ENCODE measurements at places on chromosomes 16 and 17.
A peak's percentile ranks its signal among the peaks of the same experiment; 100 is the strongest.

GRCh38 chr17:32536736-32537643 lies 50.2 kb downstream of the CDK5R1 start:
- peak; percentile 20 for DNase-seq

- DNase-seq = no peak
Observed at GRCh38 chr16:20681821-20682760, 15.4 kb downstream of the ACSM1 start.

DNA sequence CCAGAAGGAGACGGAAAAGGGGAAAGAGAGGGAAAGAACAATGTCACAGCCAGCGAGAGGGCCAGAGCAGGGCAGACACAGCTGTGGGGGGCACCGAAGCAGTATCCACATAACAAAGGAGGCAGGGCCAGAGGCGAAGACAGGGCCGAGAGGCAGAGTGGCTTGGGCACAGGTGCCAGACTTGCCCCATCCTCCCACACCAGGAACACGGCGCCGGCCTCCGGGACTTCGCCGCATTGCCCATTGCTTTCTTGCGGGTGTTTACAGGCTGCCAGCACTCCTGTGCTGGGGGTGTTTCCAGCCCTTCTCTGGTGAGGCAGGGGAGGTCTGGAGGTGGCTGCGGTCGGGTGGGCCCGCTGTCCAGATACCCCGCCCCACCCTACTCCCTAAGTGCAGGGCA lies 78.0 kb downstream of the ENGASE start:
- no peak for DNase-seq

GRCh38 chr17:4636474-4637100 lies 4.9 kb downstream of the ALOX15 start:
- DNase-seq = no peak

GRCh38 chr17:27541301-27542023 lies 85.2 kb downstream of the KSR1 start:
- DNase-seq = no peak

DNA sequence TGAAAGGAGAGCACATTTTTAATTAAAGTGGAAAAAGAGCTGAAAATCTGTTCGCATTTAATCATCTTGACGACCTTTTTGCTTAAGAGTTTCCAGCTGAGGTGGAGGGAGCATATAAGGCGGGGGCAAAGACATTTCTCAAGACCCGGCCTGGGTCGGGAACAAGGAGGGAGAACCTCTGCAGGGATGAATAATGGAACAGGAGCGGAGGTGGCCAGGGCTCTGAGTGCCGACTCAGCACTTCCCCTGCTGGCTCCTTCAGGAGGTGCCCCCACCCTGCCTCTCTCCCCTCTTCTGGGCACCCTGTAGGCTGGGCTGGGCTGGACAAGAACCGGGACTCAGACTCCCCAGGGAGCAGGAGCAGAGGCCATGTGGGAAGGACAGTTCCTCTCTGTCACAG lies 7.9 kb upstream of the NGFR start:
- DNase-seq = no peak

DNA sequence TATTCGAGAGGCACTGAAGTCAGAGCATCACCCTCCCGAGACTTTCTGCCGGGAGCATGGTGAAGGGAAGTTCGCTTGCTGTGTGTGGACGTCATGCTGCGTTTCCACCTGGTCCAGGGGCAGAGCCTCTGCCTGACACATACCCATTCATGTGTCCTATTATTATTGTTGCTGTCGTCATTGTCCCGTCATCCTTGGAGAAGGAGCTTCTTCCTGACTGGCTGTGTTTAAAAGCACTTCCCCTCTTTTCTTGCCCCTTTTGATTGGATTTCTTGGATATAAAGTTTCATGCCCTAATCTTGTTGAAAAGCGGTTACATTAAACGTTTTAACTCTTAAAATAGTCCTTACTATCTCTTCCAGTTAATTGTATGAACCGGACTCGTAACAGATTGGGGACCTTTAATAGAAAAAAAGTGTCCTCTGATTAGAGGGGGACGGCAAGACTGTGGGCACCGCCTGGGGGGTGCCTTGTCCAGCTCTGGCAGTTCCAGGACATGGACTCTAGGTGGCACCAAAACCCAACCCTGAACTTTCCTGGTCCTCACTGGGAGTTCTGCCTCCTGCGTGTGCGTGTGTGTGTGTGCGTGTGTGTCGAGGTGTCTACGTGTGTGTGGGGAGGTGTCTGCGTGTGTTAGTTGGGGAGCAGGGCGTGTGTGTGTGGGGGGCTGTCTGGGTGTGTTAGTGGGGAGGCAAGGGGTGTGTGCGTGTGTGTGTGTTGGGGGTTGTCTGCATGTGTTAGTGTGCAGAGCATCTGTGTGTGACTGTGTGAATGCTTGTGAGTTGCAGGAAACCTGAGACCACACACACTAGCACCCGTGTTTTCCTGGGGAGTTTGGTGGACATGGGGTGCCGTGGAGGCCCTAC lies 133.3 kb upstream of the CIBAR2 start:
- no peak for DNase-seq

DNA sequence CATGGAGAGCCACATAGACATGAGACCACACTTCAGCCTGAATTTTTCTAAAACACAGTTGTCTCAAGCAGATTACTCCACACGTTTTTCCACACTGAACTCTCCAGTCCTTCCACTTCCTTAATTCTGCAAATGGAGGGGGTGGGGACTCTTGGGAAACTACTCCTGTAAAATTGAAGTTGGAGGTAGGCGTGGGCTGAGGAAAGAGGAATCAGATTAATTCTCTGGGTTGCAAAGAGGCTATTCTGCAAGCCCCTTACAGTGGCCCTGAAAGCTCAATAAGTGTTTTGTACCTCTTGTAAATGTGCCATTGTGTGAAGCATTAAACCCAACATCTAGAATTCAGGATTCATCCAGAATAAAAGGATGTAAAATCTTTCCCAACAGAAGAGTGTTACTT lies 9.6 kb downstream of the MARVELD3 start:
- no peak for DNase-seq

DNA sequence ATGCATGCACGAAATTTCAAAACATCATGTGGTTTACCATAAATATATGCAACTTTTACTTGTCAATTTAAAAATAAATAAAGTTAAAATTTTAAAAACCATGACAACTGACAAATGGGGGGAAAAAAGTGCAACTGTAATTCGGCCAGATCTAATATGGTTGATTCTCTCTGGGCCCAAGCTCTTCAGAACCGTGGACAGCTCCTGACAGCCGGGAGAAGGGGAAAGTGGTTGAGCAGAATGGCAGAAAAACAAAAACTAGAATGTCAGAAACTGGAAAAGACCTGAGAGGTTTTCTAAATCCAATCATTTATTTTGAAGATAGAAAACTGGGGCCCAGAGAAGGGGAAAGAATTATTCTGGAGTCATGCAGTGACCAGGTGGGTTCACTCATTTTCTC lies 126.6 kb downstream of the TMEM132E start:
- no peak for DNase-seq

DNA sequence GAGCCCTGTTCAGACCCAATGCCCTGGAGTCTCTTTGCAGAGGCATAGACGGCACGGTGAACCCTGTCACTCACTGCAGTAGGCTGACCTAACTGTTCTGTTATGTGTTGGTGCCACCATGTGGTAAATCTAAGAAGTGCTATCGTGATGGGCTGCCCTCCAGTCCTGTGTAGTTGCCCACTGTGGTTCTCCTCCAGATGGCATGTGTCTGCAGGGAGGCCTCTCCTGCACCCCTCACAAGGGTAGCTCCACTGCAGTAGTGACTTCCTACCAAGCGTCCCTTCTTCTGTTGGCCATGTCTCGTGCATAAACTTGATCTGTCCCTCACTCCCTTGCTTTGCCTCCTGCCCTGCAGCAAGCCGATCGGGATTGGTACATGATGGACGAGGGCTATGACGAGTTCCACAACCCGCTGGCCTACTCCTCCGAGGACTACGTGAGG lies 5.8 kb downstream of the DHX38 start:
- DNase-seq = no peak

DNA sequence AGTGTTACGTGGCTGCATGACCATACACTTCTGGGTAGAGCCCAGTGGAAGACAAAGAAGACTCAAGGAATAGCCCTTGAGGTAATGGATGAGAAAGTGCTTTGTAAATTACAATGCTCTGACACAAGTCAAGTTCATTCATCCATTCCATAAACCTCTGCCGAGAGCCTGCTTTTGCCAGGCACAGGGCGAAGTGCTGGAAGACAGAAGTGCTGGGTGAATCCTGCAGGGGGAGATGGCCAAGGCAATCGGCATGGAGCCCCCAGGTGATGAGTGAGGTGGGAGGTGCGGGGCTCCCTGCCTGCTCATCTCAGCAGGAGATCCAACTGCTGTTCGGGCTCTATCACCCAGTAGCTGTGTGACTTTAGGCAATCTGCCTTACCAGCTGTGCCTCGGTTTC lies 2.8 kb upstream of the SOCS3 start:
- no peak for DNase-seq

GRCh38 chr16:31087971-31088370 lies 772 bp downstream of the PRSS53 start:
- no peak for DNase-seq

GRCh38 chr17:77864234-77865111 lies 94.0 kb upstream of the TNRC6C start:
- DNase-seq = no peak

GRCh38 chr17:4109449-4109848 lies 33.4 kb downstream of the ZZEF1 start:
- DNase-seq = no peak

DNA sequence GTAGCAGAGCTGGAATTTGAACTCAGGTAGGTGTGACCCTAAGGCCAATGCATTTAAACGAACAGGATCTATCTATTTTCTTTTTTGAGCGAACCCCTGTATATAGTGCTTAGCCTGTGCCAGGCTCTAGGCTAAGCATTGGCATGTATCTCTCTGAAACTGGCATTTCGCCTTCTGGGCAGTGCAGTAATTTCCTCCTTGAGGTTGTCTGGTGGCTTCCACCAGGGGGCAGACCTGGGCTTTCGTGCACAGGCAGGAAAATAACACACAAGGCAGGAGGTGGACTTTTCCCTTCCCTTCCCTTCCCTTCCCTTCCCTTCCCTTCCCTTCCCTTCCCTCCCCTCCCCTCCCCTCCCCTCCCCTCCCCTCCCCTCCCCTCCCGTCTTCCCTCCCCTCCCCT lies 34.4 kb upstream of the PRKCB start:
- peak; percentile 11 for DNase-seq
